ENCODE measurements at places on chromosomes 4 and X.

DNA sequence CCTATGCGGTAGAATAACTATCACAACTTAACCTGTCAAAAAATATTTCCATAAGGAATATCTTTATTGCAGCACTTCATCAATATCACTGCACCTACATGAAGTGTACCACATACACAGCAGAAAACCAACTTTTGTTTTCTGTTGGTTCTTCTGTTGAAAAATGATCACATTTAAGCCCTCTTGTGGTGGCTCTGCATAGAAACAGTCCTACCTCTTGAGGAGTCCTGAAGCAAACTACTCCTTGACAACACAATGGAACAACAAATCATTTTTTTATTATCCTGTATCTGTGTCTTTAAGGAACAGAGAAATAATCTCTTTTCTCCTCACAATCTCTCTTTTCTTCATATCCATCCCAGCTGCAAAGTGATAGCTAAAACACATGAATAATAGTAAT lies 39.8 kb upstream of the ATOH1 start:
- no peak for DNase-seq

DNA sequence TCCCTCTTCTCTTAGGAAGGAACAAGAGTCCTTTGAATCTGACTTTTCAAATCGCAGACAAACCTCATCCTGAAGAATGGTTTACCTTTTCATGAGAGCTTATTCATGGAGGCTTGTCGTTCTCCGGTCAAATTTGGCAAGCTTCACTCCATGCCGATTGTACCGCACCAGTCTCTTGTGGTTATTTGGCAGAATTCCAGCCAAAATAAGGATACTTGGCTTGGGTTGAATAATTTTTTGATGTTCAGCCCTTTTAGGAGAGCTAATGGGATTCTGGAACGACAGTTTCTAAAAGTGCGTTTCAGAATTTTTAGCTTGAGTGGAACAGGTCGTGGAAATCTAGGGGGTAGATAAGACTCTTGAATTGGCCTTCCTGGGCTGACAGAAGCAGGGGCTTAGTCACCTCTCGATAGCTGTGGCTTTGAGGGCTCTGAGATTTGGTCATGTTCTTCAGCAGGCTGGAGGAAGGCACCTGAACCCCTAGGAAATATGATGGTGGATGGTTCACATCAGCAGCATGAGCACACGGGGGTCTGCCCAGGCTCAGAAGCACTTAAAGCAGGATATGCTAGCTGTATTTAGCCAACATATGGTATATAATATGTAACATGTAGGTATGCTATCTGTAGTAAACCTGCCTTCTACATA lies 1.5 kb downstream of the KLHL2 start:
- DNase-seq: no peak

DNA sequence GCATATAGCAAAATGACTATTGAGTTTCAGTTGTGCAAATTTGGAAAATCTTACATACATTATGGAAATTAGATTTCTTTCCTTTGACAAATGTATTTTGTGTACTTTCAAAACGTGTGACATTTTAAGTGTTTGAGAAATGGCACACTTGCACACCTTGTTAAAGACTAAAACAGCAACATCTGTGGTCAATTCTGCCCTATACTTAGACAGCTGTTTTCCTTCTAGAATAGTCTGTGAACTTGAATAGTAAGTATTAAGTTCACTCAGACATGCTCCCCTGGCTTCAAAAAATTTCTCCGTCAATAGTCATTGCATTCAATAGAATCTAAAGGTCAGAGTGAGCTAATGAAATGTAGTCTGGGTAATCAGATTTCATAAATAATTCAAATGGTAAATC lies 21.7 kb upstream of the TBC1D9 start:
- no peak for DNase-seq

DNA sequence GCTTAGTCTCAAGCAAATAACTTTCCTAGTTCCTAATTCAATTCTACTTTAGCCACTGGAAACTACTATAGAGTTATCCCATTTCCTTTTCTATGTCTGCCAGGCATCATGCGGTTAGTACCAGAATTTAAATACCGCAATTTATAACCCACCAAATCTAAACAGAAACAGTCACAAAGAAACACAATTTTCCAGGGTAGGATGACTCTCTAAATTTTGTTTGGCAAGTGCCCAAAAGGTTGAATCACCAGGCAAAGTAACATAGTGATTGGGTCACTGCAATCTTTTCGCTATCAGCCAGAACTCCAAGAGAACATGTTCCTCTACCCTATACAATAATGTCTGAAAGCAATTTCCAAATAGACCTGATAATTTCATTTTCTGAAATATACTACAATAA lies 240.2 kb upstream of the GRIA3 start:
- no peak for DNase-seq

DNA sequence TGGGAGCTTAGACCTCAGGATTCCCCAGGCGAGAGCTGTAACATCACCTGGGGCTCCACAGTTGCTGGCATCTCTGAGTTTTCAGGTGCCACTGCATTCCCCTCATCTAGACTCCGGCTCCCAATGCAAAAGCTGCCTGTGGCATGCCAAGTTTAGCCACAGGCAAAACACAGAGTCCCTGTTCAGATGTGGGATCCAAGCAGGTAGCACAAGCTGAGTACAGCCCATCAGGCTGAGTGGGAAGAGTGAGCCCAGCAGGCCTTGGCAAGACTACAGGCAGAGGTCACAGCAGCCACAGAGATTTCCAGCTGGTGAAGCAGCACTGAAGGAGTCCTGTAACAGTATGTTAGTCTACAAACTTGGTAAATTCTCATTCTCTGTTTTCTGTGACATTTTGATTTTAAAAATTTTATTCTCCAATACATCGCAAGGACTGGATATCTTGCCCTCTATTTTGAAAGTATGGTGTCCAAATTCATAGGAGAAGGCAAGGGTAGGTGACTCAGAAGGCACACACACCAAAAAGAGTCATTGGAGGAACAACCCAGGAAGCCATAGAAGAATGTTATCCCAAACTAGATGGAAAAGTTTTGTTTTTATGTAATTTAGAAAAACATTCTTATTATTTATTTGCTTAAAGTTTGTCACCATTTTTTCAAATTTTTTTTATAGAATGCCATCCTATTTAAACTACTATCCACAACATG lies 13.6 kb upstream of the CXCL2 start:
- DNase-seq: no peak

DNA sequence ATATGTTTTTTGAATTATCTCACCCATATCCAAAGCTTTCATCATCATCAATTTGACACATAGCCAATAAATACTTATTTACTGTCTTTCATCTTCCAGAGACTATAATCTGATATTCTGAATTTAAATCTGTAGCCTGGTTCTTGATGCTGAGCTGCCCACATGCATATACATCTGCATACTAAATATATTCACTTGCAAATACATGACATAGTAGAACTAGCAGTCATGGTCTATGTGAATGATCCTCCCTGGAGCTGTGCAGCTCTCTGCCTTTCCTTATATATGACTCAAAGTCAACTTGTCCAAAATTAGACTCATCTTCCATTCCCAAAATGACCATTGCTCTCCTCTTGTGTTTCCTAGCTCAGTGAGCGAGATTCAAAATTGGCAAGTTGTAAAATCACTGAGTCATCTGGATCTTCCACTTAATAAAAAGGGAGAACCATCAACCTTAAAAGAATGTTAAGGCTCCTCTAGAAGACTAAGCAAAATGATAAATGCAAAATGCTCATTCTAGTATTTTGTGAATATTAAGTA lies 448.2 kb downstream of the PPARGC1A start:
- DNase-seq: no peak

DNA sequence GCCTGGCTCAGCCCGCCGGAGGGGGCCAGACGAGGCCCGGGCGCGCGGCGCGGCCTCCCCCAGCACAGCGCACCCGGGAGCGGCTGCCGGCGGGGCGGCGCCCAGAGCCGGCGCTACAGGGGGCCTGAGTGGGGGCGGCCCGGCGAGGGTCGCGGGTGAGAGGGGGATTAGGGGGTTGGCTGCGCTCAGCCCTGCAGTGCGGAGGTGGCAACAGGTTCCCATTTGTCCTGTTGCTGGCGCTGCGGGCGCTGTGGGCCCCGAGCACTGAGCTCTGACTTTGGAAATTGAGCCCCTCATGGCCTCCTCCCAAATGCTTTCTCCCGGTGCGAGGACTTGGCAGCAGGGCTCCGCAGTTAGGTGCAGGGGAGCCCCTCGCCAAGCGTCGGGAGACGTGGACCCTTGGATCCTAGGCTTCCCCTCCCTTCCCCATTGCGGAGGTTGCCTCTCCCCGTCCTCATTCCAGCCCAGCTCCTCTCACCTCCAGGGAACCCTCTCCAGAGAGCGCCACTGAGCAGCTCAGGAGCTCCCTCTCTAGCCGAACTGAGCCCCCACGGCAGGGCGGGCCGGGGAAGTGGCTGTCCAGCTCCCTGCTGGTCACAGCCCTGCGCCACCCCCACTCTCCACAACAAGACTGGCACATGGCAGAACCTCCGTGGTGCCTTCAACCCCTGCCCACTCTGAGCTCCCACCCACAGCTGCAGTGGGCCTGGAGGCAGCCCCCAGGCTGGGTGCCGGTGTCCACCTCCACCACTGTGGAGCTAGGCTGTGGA lies 2.5 kb upstream of the DUSP9 start:
- no peak for DNase-seq

GRCh38 chr4:81743731-81744435 lies 272.2 kb upstream of the RASGEF1B start:
- DNase-seq: no peak

- no peak for DNase-seq
These were observed 36.0 kb upstream of the CBR4 start for GRCh38 chr4:169045862-169046584.

GRCh38 chr4:114343015-114343414 lies 255.6 kb upstream of the UGT8 start:
- DNase-seq: no peak

DNA sequence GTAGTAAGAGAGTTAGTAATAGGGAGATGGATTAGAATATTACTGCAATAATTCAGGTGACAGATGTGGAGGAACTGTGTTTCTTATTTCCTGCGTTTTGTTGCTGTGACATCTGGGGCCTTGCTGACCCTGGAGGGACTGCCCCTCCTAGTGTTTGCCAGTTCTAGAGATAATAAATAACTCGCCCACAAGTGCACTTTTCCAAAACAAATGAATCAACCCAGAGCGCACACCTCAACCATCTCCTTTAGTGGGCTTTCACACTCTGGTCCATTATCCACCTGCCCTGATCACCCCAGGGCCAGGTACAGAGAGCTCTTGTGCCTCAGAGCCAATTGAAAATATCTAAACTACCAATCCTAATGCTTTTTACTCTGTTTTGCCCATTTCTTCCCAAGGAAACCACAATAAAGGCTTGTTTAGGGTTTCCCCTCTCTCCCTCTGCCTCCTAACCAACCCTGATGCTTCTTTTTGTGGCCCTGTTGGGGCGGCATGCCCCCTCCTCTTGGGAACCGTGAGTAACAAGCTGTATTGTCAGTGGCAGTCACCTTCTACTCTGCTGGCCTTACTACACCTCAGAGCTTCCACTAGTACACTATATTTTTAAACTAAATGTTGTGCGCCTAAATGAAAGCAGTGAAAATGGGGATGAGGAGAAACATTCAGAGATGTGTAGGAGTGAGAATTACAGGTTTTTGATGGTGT lies 270.5 kb downstream of the TENM3 start:
- DNase-seq: no peak

DNA sequence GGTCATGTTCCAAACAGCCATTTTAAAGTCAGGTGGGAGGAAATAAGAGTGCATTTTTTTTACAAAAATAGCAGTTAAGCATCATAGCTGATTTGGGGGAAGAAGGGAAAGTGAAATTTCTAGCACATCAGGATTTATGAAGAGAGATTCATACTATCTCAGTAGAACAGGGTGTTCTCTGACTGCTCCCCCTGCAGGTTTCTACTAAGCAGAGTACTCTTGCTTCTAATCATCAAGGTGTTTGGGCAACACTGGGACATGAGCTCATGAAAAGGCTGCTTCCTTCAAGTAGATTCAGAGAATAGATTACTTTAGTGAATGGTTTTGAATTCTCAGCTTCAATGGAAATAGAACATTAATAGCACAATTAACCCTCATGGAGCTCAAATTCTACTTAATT lies 591.4 kb upstream of the PCDH10 start:
- DNase-seq: no peak

DNA sequence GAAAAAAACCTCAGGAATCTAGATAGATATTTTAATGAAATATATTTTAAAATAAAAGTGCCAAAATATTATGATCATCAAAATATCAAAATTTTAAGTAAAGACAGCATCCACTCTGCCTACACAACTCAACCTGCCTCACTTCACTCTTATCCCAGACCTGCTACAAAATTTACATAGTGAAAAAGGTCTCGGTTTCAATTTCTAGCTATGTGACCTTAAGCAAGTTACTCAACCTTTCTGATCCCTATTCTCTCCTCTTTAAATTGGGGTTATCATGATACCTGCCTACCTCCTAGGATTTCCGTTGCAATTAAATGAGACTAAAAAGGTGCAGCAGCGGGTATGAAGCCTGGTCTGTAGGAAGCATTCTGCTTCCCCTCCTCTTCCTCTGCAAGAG lies 72.9 kb downstream of the FAM114A1 start:
- no peak for DNase-seq

GRCh38 chr4:143713955-143714625 lies 13.6 kb upstream of the FREM3 start:
- no peak for DNase-seq

GRCh38 chrX:63747331-63747730 lies 37.7 kb downstream of the ARHGEF9 start:
- DNase-seq: no peak

DNA sequence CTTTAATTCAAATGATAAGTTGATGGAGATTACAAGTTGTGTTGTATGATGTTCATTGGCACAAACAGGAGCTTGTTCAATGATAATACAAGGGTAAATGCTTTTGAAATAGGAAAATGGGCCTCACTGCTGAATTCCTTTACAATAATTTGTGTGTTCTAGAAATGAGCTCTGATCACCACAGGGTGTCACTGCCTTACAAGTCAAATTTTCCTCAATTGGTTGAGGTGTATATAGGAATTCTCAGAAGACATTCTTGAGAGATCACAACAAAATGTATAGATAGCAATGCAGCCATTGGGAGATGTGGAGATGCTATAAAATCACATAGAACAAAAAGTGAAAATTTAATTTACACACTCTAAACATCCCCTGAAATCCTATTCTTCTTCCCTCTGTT lies 49.6 kb downstream of the KLF8 start:
- no peak for DNase-seq

GRCh38 chr4:102500352-102500695 lies 835 bp upstream of the NFKB1 start:
- DNase-seq: no peak

DNA sequence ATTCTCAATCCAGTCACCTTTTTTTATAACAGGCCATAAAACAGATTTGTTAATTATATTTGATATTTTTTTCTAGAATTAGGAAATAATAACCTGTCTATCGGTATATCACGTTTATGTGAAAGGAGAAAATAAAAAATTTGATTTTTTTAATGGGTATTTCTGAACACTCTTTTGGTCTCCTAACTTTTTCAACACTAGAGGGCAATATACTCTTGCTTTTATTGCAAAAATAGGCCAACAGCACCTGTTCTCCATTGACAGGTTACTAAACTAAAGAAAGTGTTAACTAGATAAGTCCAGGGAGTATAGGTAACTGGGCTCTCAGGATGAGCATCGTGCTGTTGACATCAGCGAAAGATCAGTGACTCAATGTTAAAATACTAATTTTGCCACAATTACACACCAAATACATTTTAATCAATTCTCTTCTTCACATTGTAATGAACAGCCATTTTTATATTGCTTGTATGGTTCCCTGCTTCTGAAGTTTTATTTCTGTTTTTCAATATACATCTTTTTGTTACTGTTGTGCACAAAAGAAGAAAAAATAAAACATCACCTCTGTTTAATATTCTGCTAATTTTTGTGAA lies 22.8 kb downstream of the NDST4 start:
- DNase-seq: no peak
